ENCODE measurements at places on chromosomes 5 and 9.
A peak's percentile ranks its signal among the peaks of the same experiment; 100 is the strongest.

DNA sequence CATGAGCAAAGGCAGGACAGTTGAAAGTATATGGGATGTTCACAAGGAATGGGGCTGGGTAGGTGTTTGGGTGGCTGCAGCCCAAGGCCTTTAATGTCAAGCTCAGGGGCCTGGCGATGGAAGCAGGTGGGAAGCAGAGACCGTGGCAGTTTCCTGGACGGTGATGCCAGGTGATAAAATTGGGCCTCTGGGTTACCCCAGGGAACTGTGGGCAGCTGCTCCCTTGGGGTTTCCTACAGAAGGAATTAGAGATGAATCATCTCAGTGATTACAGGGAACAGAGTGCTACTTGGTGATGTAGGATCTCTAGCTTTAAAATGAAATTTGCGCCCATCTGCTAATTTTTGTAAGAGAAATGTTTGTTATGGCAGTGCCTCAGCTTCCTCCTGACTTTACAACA lies 39.2 kb downstream of the TSTD2 start:
- DNase-seq, result no peak

- DNase-seq, result no peak
Measured at GRCh38 chr5:154679501-154679900, 75.7 kb upstream of the LARP1 start.

- DNase-seq, result no peak
Measured at GRCh38 chr9:72534931-72535330, 13.5 kb downstream of the TMC1 start.

DNA sequence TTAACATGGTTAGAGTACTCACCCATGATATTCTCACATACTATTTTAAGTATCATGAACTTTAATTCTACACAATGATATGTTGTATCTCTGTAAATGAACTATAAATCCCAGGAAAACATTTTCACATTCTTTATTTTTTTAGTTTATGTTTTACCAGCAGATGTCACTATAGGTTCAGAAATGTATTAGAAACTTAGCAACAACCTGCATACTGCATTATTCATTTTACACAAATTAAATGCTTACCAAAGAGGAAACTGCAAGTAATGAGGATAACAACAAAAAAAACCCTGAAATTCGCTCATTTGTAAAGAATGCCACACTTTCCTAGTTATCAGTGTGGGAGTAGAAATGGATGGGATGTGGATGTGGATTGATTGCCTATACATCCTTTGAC lies 217.5 kb upstream of the OTULINL start:
- no peak for DNase-seq

DNA sequence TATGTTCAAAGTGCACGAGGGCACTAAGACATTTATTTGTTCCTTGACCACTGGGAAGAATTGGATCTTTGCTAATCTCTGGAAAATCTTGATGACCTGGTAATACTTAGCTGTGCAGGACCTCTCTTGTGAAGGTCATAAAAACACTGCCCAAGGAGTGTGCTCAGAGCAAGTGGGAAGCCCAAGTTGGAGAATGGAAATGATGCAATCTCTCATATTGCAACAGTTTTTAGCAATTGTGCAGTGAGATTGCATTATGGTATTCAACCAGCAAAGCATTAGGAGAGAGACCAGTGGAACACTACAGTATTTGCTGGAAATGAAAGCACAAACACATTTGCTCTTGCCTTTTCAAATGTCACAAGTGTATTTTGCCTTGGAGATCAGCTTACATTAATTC lies 34.5 kb downstream of the TXNDC8 start:
- DNase-seq, result no peak

DNA sequence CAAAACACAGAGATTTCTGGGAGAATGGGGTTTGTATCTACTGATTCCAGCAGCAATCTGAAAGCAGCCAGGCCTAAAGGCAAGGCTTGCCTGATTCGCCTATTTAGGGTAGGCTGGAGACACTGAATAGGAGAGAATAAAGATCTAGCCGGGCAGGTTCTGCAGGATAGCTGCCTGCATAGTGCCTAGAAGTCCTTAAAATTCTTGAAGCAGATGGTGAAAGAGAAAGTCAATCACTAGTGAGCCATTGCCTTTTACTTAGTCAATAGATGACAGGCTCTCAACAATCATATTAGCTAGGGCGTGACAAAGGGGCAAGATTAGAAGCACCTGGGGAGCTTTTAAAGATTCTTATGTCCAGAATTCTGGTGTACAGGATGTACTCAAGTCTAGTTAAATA lies 522.7 kb downstream of the HTR1A start:
- DNase-seq, result peak; percentile 78

Measured in islet precursor cell (in vitro differentiated cells).